WTC11 (cell line): ENCODE measurements at places on chromosomes 2 and 18. TPM values are rescaled to one million over a fixed set of nuclear protein-coding genes. Genes with fewer than 3 reads are reported as not detected.

Gene USP37
- 18.6 to 21.6 TPM (median 20.2 TPM) in 3 replicates for total RNA-seq

Gene IL36RN
- not detected in 3 replicates for total RNA-seq

Gene GALR1
- total RNA-seq, result 0.07 to 0.11 TPM (median 0.07 TPM) in 3 replicates

Gene PCARE
- not detected in 3 replicates for total RNA-seq
